ENCODE measurements at places on chromosomes 7 and 10.

- DNase-seq: no peak
These were observed 33.5 kb downstream of the HTRA1 start for GRCh38 chr10:122494833-122495232.

GRCh38 chr7:17611611-17612010, 313.2 kb downstream of the AHR start:
- DNase-seq: no peak

- no peak for DNase-seq
These were observed 177.7 kb upstream of the GPR26 start for GRCh38 chr10:123488436-123488835.

DNA sequence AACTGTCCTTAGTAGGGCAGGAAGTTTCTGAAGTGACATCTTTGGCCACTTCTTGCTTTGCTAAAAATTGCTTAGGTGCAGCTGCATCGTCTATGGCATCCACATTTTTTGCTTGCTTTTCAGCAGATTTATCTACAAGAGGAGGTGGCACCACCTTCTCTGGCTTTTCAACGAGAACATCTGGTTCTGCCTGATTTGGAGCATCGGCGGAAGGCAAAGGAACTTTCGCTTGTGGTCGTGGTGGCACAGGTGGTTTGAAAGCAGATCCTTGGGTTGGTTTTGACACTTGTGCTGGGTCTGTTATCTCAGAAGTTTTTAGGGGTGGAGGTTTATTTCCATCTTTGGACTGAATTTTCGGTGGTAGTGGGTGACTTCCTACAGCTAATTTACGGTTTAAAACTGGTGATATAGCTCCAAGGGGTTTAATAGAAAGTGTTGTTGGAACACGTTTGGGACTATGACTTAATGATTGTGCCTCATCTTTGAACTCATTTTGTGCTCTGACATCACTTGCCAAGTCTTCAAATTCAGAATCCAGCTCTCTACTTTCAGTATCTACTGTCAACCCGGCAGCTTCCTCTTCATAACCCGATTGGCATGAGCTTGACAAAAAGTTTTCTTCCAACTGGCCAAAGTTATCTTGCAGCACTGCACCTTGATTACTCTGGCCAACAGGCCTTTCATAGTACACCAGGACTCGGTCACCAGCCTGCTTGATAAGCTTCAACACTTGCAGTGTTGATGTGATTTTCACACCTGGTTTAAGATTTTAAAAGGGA, 44.0 kb downstream of the SLC18A2 start:
- no peak for DNase-seq

DNA sequence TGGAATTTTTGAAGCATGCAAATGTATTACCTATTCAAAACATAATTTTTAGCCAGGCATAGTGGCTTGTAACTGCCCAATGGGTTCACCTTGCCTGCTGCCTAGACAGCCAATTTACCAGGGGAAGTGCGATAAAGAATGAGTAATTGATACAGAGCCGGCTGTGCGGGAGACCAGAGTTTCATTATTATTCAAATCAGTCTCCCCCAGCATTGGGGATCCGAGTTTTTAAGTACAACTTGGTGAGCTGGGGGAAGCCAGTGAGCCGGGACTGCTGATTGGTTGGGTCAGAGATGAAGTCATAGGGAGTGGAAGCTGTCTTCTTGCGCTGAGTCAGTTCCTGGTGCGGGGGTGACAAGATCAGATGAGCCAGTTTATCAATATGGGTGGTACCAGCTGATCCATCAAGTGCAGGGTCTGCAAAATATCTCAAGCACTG, 29.1 kb upstream of the NRBF2 start:
- peak; percentile 57 for DNase-seq

DNA sequence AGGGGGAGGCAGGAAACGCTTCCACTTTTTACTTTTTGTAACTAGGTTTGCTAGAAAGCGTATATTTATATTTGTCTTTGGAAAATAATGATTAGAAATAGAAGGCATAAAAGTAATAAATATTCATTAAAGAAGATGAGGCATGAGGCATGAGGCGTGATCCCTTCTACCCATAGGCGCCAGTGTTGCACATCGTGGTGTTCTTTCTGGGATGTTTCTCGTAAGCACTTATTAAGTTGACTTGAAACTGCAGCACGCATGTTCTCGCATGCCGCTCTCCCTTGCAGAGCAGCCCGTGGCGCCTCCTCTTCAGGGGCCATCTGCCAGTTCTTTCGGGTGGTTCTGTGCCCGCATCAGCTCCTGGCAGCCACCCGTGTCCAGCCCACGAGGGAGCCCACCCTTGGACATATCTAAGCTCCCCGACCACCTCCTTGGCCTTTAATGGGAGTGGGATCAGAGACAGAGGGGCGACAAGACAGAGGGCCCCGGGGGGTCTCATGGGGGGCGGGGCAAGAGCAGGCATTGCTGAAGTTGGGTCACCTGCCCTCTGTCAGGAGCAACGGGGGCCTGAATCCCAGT, 28.5 kb upstream of the CSGALNACT2 start:
- DNase-seq: no peak

DNA sequence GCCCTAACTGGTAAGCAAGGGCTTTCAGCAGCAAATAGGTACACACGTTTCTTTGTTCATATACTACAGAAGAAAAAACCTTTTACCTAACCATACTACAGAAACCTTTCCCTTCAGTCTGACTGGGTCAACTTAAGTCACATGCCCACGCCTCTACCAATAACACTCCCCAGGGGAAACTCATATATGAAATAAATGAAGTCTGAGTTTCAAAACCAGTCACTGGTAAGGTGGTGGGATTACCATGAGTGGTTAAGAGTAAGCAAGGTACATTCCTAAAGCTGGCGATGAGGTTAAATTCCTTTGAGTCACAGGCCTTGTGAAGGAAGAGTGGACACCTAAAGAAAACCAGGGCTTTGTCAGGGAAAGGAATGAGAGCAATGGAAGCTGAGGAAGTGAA, 21.4 kb upstream of the KIF20B start:
- no peak for DNase-seq

DNA sequence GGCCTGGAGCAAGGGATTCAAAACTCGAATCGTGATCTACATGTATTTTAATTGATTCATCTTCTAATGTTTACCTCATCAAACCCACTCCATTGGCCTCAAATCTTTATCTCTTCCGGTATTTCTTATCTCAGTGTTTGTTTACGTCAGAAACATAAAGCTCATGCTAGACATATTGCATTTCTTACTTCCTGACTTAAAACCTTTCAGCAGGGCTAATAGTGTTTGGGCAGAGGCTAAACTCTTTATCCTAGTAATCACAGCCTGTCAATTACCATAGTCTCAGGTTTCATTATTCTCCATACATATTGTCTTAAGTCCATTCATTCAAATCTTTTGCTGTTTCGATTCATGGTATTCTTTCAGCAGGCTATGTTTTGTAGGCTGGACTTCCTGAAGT, 81.3 kb upstream of the AGR3 start:
- DNase-seq: no peak

- DNase-seq: no peak
These were observed 25.3 kb downstream of the EN2 start for GRCh38 chr7:155483245-155483644.

DNA sequence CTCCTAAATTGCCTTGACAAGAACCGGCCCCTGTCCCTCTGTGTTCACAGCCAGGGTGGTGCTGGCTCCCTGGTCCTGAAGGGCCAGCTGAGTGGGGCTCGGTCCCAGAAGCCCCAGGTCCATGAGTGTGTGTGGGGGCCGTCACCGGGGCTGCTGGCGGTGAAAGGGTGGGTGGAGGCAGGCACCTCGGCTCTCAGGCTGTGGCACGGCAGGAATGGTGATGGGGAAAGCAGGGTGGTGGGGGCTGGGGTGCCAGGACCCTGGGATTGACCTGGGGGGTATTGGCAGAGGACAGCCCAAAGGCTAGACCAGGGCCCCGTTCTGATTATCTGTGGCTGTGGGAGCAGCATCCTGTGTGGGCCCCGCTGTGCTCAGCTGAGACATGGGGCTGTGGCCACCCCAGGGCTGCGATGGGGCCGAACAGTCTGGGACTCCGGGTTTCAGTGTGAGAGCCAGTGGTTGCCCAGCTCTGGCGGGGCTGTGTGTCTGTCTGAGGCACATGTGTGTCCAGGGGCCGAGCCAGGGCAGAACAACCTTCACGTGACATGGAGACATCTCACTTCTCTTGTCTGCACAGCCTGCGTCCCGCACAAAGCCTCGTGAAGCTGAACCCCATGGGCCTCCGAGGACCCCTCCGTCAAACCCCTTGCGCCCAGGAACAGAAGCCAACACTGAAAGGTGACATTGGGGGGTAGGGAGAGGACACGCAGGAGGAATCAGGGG, 144.2 kb downstream of the ELFN1 start:
- DNase-seq: no peak

DNA sequence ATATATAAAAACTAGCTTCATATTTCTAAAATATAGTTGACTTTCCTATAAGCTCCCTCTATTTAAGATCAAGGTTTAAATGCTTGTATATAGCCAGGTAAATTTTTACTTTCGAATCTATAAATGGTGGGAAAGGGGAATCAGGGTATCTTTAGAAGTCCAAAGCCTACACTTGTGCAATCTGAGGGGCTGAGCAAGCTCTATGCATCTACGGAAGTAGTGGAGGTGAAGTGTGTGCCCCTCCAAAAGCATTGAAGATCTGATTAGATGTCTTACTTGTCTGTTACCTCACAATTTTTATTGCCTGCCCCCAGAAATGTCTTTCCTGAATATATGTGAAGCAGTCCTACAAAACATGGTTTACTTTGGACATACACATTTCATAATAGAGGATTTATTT, 1.6 kb downstream of the AKAP9 start:
- no peak for DNase-seq

DNA sequence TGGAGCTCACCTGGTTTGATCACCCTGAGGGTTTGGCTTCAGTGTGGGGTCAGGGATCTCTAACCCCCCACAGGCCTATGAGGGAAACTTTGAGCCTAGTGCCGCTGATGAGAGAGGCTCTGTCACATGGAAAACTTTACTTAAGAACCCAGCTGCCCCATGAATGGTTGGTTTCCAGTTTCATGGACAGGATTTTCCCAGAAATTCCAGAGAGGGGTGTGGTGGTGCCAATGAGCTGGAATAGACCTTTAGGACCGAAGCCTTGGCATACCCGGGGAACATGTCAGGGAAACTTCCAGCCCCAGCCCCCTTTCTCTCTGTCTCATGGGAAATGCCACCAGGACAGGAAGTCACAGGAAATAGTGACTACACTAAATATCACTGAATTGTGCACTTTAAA, 36.9 kb downstream of the AKR1B1 start:
- no peak for DNase-seq

GRCh38 chr10:121532292-121532864, 65.9 kb downstream of the FGFR2 start:
- DNase-seq: no peak

DNA sequence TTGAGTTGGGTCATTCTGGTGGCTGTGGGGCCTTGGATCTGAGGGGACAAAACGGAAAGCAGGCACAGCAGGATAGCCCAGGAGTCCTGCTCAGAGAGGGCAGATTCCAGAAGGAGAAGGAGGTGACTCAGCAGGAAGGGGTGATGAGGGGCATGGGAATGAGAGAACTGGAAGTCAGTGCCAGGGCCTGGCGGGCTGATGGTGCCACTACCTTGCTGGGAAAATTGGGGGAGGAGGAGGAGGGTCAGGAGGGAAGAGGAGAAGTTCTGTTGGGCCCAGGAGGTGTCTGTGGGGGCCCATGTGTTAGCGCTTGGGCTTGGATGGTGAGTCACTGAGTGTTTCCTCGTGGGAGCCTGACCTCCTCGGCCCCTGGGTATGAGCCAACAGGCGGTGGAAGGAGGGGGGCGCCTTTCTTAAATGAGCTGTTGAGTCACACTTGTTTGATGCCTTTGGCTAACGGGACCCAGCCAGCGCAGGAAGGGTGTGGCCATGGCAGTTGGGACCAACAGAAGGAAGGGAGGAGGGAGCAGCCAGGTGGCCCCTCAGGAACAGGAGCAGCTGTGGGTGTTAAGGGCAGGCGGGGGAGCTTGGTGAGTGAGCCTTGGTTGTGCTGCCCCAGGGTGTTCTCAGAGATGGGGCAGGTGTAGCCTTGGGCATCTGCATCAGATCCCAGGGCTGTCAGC, 130.0 kb upstream of the BTBD16 start:
- DNase-seq: no peak

- DNase-seq: no peak
These were observed 1013.1 kb downstream of the KCNMA1 start for GRCh38 chr10:76624470-76624869.

DNA sequence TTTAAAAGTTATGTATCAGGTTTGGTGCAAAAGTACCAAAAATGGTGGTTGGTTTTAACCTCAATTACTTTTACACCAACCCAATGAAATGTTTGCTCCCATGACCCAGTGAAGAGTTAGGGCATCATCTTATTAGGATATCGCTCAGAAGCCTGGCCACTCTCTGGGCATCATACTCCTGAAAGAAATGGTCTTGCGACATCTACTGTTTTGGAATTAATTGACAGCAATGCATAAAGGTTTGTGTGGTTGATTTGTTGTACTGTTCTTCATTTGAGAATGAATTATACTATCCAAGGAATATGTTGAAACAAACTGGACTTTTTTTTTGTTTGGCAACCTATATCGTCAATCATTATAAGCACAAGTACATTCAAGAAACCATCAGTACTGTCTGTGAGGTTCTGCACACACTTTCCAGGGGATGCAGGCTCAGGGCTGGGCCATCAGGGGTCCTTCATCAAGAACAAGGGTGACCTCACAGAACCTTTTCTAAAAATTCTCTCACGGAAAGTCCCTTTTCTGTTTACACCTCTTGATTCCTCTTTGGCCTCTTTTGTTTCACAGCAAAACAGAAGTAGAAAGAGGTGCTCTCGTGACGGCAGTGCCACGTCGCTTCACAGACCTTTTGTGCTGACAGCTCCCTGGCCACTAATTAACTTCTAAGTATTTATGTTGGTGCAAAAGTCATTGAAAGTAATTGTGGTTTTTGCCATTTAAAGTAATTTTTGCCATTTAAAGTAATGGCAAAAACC, 117.2 kb upstream of the KLF6 start:
- peak; percentile 62 for DNase-seq

DNA sequence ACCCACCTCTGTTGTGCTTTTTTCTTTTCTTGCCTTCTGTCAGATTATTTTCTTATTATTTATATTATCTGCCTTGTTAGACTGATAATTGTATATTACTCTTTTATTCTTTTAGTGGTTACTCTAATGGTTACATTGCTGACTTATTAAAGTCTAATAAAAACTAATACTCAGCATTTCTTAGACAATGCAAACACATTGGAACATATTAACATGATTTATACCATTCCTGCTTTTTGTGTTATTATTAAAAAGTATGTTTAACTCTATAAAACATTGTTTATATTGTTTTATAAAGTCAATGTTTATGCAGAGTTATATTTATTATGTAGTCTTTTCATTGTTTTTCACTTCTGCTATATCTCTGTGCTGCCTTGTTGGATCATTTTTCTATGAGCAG, 68.0 kb upstream of the CACNA2D1 start:
- no peak for DNase-seq

DNA sequence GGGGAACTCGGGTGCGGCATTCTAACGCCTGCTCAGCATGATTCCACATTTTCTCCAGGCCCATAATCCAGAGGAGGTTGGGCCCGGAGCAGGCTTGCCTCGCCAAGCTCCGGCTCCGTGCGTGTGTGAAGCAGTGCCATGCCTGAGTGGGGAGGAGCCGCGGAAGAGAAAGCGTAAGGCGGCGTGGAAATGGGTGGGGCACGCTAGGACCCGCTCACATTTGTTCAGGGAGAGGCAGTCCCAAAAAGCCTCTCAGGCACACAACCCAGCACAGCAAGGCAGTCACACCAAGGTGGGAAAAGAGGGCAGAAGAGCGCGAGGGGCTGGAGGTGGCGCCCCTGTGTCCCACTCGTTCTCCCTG, 695 bp upstream of the VDAC2 start:
- DNase-seq: peak; percentile 80

- DNase-seq: no peak
These were observed 31.0 kb upstream of the PFKP start for GRCh38 chr10:3036155-3037021.
